ENCODE measurements at places on chromosomes 6 and 20. TPM values are rescaled to one million over a fixed set of nuclear protein-coding genes. Genes with fewer than 3 reads are reported as not detected.

CCN2 gene
- 392 TPM for total RNA-seq

CEP43 gene
- total RNA-seq: 13.1 TPM

PACRG gene
- not detected for total RNA-seq

HLA-DPB1 gene
- 405 TPM for total RNA-seq

FLRT3 gene
- not detected for total RNA-seq

TLDC2 gene
- total RNA-seq: not detected

HDGFL1 gene
- total RNA-seq: not detected

RIPPLY2 gene
- total RNA-seq: not detected

TRPC4AP gene
- 65.9 TPM for total RNA-seq

PLEKHG1 gene
- total RNA-seq: 197 TPM

All from spleen (tissue), 13 donors.